ENCODE measurements at places on chromosomes 2 and 18.

- no peak for DNase-seq
Measured at GRCh38 chr2:149679286-149679685, 91.7 kb upstream of the MMADHC start.

DNA sequence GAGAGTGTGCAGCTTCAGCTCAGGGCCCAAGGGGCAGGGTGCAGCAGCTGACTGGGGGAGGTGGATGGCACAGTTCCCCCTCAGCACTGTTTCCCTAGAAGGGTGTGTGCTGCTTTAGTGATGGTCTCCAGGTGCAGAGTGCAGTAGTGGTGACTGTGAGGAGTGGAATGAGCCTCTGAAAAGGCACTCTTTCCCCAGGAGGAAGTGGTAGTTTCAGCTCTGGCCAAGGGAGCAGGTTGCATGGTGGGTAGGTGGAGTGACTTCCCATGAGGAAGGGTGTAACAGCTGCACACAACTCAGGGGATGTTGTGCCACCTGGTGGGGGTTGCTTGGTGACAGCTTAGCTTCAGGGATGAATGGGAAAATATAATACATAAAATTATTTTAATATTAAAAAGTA, 251.5 kb upstream of the NXPH2 start:
- no peak for DNase-seq

DNA sequence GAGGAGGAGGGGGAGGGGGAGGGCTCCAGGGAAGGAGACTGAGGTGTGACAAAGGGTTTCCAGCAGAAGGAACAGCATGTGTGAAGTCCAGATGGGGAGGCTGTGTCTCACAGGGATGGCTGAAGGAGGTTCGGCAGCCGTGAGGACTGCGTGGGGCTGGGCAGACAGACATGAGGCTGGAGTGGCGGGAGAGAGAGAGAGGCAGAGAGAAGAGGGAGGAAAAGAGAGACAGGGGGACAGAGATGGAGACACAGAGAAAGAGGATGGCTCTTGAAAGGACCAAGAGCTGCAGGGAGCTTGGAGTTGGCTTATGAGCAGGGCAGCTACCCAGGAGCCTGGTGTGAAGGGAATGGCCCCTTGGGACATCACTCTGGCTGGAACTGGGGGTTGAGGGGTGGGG, 138.9 kb upstream of the ASB18 start:
- no peak for DNase-seq

GRCh38 chr18:22828171-22828570, 105.0 kb upstream of the RBBP8 start:
- DNase-seq: no peak

GRCh38 chr2:143146815-143147530, 17.8 kb downstream of the ARHGAP15 start:
- no peak for DNase-seq

DNA sequence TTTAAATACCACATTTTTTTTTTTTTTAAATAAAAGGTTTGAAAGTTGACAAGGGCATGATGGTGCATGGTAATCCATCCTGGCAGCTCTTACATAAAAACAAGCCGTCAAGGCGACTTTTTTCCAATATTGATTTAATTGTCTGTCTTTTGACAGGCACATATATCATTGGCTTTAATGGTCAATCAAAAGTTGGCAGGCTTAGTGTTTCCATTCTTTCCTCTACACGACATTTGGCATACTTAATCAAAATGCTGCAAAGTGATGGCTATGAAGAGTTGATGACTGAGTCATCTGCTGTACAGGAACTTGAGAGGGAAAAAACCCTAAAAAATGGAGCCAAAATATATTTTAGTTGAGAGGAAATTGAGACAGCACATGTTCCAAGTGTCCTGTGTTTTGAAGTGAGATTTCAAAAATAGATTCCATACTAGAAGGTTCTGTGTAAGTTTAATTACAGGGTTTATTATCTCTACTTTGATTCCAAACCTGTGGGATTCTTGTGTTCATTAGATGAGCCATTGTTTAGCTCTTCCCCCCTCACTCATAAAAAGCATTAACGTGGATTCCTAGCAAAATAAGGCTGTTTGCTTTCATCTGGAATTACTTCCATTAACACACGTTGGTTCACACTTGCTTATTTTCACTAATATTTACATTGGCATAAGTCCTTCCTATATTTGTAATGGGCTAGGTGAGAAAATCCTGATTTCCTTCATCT, 3.2 kb downstream of the TSHZ1 start:
- no peak for DNase-seq

DNA sequence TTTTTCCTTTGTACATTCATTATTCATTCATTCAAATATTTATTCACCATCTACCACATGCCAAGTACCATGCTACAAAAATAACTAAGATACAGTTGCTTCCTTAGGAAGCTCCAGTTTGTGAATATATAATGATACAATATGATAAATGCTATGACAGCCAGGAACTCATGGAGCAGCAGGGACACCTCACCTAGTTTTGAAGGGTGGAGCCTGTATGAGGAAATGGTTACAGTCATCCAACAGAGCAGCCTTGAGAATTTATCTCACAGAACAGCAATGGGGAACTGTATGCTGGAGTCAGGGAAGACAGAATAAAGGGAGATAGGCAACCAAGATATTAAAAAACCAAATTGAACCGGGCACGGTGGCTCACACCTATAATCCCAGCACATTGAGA, 124.0 kb downstream of the OSBPL1A start:
- no peak for DNase-seq

- DNase-seq: no peak
Measured at GRCh38 chr18:23459530-23459921, 6.4 kb downstream of the RIOK3 start.

- DNase-seq: no peak
Measured at GRCh38 chr18:2192562-2192961, 378.7 kb downstream of the METTL4 start.

GRCh38 chr2:121694398-121695170, 42.1 kb downstream of the NIFK start:
- DNase-seq: no peak

DNA sequence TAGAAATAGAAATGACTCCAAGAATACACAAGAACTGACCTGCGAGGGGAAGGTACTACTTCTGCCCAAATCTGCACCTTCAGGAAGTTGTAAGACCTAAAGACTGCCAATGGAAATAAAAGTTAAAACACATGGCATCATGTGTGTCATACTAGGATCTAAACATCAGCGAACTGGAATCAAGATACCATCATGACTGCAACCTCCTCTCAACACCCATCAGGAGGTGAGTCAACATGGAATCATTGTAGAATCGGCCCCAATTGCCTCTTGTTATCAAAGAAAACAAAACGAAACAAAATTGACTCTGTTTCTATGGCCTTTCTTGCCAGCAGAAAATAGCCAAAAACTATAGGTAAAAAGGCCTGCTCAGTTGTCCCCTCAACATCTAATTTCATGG, 15.1 kb downstream of the RDH14 start:
- DNase-seq: no peak
